Fibroblast of mammary gland (primary cell): ENCODE measurements at places on chromosomes 12 and 14.

DNA sequence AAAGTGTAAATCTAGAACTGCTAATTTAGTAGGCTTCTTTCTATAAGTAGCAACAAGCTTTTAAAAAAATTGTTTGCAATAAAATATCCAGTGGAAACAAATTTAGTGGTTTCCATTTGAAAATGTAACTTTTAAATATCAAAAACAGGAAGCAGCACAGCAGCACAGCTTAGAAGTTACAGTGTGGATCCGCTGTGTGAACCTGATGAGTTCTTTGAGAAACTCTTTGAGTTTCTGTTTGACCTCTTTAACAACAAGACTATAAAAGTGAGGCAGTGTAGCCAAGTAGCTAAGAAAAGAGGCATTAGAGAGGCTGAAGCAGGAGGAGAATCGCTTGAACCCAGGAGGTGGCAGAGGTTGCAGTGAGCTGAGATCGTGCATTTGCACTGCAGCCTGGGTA is 178.3 kb downstream of the NAV3 start:
- no peak for DNase-seq

GRCh38 chr14:54687750-54688119 is 120.8 kb downstream of the SAMD4A start:
- DNase-seq = no peak

GRCh38 chr14:100404419-100404818 is 81.3 kb downstream of the SLC25A47 start:
- no peak for DNase-seq

- no peak for DNase-seq
These were observed 53.0 kb downstream of the TBC1D30 start for GRCh38 chr12:64877363-64878004.

- DNase-seq = no peak
These were observed 74.9 kb upstream of the ACTN1 start for GRCh38 chr14:69054030-69054429.

- no peak for DNase-seq
These were observed 467.4 kb downstream of the TMEM121 start for GRCh38 chr14:105993814-105994213.
